NCI-H2029 (cell line): ENCODE measurements at places on chromosomes 16 and 17.

- no peak for DNase-seq
Observed at GRCh38 chr17:69445132-69445531, 30.6 kb downstream of the MAP2K6 start.

DNA sequence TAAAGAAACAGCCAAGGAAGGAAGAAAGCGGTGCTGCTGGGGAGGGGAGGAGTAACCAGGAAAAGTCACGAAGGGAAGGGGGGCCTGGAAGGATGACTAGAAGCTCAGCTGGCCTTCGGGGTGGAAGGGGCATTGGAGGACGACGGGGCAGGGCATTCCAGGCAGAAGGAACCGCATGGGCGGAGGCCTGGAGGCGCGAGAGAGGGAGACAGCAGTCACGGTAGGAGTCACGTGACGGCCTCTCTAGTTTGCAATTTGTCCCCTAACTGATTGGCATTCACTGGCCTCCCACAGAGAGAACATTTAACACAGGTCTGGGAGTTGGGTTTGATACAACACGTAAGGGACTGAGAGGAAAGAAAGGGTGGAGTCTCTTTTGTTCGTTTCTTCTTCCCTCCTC is 63.9 kb downstream of the RTN4RL1 start:
- peak; percentile 20 for DNase-seq

DNA sequence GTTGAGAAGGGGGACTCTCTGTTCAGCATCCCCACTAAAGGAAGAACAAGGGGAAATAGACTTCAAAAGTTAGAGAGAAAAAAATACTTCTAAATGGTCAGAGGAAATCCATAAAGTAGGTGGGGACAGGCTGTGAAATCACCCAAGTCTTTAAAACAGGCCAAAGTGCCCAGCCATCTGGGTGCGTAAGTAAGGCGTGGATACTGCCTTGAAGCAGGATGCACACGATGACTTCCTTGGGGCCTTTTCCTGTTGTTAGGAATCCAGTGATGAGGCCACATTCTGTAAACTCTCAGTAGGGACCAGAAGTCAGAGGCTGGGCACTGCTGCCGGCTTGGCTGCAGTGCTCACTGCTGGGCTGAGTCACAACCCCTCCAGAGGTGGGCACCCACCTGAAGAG is 9.2 kb downstream of the AXIN2 start:
- no peak for DNase-seq

GRCh38 chr16:56848029-56848936 is 16.7 kb upstream of the SLC12A3 start:
- DNase-seq, result no peak

GRCh38 chr16:8087597-8088289 is 502.6 kb downstream of the TMEM114 start:
- DNase-seq, result no peak

DNA sequence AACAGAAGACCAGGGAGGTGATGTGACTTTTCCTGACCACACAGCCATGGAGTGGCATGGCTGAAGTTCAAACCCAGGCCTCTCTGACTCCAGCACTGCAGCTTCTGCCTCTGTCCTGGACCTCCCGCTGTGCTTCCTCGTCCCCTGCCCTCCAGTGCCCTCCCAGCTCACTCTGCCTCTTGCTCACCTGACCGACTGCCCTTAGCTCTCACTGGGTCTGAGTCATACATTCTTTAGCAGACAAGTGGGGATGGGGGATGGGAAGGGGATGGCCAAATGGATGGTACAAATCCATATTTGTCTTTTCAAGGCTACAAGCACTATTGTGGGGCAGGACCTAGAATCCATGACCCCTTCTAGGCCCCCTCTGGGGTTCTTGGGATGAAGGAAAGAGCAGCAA is 33.0 kb downstream of the PITPNM3 start:
- DNase-seq, result no peak

- DNase-seq, result no peak
Observed at GRCh38 chr16:78838276-78838675, 738.8 kb downstream of the WWOX start.
